Endothelial cell (in vitro differentiated cells): ENCODE measurements at places on chromosomes 6 and 20.

GRCh38 chr20:431012-431904, 23.2 kb downstream of the RBCK1 start:
- DNase-seq = peak; percentile 57

DNA sequence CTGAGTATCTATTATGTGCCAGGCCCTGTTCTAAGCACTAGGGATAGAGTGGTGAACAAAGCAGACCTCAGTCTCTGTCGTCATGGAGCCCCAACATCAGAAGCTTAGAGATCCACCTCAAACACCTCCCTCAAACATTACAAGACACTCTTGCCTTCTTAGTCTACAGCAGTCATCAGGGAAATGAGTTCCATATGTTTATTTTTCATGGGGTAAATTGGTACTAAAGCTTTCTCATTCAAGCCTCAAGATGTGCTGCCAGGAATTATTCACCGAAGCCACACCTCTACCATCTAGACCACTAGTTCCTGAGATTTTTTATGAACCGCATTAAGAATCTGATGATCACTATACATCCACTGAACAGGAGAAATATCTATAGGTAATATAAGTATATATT, 59.0 kb upstream of the TFB1M start:
- no peak for DNase-seq

- DNase-seq = no peak
Measured at GRCh38 chr6:88761237-88762031, 202.0 kb downstream of the RNGTT start.

GRCh38 chr6:117829594-117830319, 77.3 kb upstream of the SLC35F1 start:
- DNase-seq = peak; percentile 65

DNA sequence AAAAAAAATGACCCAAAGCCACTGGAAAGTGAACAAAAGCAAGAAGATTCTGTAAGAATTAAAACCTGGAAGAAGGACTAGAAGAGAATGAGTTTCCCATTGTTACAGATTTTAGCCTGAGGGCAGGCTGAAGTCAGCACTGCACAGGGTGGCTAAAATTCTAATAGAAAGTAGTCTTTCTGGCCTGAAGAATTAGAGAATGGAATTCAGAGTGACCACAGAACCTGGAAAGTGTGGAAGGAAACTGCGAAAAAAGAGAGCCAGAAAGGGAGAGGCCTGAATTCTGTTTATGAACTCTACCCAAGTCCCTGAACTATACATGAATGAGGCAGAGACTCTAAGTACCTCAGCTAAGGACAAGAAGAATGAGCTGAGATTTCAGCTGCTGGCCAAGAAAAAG, 38.9 kb upstream of the FILIP1 start:
- no peak for DNase-seq

- DNase-seq = no peak
Measured at GRCh38 chr6:11605507-11605905, 68.0 kb downstream of the TMEM170B start.
